Activated CD8-positive, alpha-beta memory T cell treated with anti-CD3 and anti-CD28 coated beads for 36 hours (primary cell): ENCODE measurements at places on chromosomes 2 and 18. TPM values are rescaled to one million over a fixed set of nuclear protein-coding genes. Genes with fewer than 3 reads are reported as not detected.

Gene DYNAP
- total RNA-seq, result not detected

Gene CCDC68
- total RNA-seq, result not detected

Gene ZBTB7C
- 0.04 TPM for total RNA-seq

Gene TRIM43B
- total RNA-seq, result not detected

Gene UCN
- total RNA-seq, result 1.1 TPM

Gene IGFBP5
- total RNA-seq, result not detected

Gene NAT8
- not detected for total RNA-seq

Gene CYS1
- 0.15 TPM for total RNA-seq

Gene GAL3ST2
- total RNA-seq, result 0.25 TPM

Gene PIEZO2
- not detected for total RNA-seq

Gene UPP2
- not detected for total RNA-seq

Gene LRRFIP1
- total RNA-seq, result 210 TPM

Gene DPP4
- 24.3 TPM for total RNA-seq

Gene COL4A4
- total RNA-seq, result not detected

Gene TDRD15
- total RNA-seq, result not detected

Gene GPR45
- total RNA-seq, result not detected
